ENCODE measurements at places on chromosomes 2 and 18. TPM values are rescaled to one million over a fixed set of nuclear protein-coding genes. Genes with fewer than 3 reads are reported as not detected.

GRCh38 chr2:138767101-138767500 is 13.1 kb downstream of the NXPH2 start:
- no peak for DNase-seq

GRCh38 chr2:195500879-195501278 is 156.1 kb upstream of the SLC39A10 start:
- no peak for DNase-seq

- DNase-seq, result no peak
Measured at GRCh38 chr2:43370146-43370545, 143.7 kb upstream of the ZFP36L2 start.

DNA sequence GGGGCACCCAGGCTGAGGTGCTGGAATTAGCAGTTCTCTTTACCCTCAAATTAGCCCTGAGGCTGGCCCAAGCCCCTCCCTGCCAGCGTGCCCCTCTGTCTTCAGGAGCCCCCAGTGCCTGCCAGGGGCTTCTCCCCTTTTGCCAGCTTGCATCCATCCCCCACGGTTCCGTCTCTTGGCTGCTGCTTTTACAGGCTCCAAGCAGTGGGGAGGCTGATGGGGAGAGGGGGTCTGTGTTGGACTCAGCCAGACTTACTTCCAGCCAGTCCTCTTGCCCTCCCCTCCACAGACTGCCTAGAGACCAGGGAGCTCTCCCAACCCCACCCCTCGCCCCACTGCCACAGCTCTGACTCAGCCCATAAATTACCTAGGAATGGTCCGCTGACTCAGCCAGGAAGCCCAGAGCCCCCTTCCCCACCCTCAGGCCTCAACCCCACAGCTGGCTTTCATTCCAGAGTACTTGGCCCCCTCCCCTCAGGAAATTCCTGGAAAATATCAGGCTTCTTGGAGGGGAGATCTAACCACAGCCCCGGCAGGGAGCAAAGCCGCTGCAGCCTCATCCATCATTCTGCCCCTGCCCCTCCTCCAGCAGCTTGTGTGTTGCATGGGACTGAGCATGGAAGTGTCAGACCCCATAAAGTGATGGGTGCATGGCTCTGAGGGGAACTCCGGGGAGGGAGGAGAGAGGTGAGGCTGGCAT is 184.6 kb downstream of the ZFP36L2 start:
- DNase-seq, result peak; percentile 99

DNA sequence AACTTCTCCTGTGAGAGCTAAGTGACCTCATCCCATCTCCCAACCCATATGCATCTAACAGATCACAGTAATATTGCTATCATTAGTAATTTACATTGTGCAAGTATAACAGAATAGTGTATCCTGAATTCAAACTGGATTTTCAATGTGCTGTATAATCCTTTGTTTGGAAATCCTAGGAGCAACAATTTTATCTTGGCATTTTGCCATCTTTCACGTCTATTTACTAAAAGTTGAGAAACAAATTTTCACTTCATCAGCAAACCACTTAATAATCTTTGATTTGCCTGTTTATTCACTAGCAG is 3.8 kb downstream of the HNRNPLL start:
- DNase-seq, result no peak

CHST10 gene
- polyA plus RNA-seq, result 6.2 TPM

UGT1A8 gene
- 30.0 TPM for polyA plus RNA-seq

DNA sequence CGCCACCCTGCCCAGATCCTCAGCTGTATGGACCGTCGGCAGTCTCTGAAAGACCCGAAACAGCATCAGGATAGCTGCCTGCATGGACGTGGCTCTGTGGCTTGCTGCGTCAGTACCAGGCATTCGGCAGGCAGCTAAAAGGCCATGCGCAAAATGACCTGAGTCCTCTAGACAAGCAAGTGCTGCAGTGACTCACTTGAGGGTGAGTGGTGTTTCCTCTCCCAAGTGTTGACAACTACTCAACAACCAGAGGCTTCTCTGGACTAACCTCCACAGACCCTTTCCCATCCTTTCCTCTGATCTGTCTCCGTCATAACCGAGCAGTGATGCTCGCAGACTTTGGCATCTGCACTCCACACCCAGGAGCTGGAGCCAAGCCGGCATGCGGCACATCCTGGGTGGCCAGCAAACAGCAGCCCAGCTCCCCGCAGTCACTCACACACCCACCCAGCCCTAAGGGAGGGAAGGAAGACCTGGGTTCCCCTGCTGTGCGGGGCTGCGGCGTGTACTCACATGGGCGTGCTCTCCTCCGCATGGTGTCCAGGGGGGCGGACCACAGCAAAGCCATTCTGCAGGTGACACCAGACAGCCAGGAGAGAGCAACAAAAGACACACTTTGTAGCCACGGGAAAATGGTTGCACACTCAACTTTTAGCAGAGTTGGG is 239.3 kb downstream of the TWIST2 start:
- DNase-seq, result no peak

DNA sequence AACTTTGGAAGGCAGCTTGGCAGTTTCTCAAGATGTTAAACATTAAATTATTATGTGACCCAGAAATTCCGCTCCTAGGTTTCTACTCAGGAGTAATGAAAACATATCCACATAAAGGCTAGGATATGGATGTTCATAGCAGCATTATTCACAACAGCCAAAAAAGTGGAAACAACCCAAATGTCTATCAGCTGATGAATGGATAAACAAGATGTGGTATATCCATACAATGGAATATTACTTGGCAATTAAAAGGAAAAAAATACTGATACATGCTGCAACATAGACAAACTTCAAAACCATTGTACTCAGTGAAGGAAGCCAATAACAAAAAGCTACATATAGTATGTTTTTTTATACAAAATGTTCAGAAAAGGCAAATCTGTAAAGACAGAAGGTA is 12.4 kb upstream of the FAM228A start:
- DNase-seq, result no peak

CRYGC gene
- not detected for polyA plus RNA-seq

SP5 gene
- polyA plus RNA-seq, result 1.6 TPM

- DNase-seq, result no peak
Measured at GRCh38 chr2:226223704-226224103, 575.9 kb downstream of the IRS1 start.

DNA sequence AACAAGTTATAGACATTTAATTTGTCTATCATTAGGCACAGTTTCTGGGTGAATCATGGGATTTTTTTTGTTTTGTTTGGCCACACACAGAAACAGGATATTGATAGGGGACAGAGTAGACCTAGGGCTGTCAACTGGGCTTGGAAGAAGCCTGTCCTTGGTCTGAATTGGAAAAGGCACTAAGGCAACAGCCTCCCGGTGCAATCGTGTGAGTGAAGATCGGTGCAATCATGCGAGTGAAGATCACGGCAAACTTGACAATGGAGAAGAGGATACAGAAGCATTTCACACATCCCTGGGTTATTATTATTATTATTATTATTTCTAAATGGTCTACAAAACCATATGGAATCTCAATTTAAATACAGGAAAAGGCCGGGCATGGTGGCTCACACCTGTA is 94.5 kb downstream of the ACKR3 start:
- DNase-seq, result no peak

- peak; percentile 17 for DNase-seq
Measured at GRCh38 chr2:160061944-160062291, 497 bp downstream of the PLA2R1 start.

DNA sequence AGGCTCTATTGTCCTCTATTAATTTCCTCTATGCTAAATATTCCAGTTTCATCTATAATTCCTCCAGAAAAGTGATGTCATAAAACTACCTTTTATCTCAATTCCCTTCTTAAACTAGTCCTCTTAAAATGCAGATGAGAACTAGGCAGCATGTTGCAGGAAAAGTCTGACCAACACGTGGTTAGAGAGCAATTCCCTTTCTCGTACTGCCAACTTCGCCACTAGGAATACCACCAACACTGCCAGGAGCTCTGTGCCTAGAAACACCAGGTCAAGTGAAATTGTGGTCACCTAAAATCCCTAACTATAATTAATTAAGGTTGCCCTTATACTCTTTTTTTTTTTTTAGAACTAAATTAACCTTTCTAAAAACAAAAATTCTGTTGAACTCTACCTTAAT is 127.7 kb downstream of the PPP1R1C start:
- no peak for DNase-seq

- no peak for DNase-seq
Measured at GRCh38 chr2:54949431-54949830, 100.8 kb downstream of the RTN4 start.

DNA sequence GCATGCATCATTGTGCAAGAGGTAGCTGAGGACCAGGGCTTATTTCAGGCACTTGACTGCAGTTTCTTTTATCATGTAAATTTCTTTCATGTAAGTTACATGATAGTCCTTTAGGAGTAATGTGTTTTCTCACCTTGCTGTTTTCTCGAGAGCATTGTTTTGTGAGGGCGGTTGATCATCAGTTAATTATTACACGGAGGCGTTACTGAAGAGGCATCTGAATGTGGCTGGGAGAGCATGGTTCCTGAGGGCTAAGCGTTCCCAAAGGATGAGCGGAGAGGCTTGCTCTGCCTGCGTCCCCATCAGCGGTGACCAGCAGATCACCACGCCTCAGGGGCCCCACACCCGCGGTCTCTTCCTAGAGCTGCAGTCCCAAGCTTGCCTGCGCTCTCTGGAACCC is 156.1 kb upstream of the NFATC1 start:
- DNase-seq, result no peak

Measured in kidney (tissue), 22 donors.